ENCODE measurements at places on chromosomes 6 and 20.

DNA sequence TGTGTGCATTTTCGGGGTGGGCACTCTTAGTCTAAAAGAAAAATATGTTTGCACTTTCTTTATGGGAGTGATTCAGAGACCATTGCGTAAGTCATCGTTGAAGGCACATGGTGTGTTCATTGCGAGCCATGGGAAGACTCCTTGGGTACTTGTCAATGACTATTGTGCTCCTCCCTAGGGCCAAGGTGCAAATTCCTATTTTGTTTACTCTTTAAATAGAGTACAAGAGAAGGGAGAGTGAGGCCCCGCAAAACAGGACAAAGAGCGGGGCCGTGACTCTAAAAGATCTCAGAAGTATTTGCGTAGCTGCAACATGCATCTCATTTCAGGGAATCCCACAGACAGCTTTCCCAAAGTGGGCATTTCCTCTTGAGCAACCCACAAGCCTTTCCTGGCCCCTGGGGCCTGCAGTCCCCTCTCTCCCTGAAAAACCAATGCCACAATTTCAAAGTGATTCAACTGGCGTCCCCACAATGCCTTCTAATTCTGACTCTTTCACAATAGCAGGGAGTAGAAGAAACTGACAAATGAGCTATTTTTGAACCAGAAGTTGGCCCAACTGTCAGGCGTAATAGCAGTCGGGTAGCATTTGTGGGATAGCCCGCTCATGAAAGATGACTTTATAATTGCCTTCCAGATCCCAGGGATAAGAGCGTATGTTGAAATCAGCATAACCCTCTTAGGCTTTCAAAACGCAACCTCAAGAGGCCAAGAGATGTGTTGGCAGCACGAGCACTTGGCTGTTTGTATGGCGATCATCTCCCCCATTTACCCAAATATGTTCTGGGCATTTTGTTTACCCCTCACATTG, 277.9 kb upstream of the BMP2 start:
- peak; percentile 5 for DNase-seq

DNA sequence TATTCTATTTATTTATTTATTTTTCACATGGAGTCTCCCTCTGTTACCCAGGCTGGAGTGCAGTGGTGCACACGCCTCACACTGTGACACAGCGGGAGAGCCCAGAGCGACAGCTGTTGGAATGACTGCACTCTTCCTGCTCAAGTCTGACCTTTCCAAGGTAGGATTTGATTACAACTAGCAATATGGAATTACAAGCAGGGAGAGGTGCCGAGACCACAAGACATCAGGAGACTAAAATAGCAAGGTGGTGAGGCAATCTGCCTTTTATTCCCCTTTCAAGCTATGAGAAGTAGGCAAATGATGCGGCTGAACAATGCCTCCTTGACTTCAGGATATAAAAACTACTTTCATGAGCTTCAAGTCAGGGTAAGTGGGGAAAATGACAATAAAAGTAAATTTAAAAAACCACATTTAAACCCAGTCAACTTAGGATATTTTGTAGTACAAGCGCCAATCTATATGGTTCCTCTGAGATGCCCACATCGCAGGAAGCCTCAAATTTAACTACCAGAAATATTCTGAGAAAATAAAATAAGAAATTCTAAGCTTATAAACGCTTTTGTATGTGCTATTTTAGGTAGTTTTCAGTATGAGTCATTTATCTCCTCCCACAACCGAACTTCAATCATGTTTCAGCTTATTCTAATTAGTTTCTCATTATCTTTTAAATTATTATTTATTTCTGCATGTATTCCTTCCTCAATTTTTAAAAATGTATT, 146.9 kb upstream of the SGK1 start:
- DNase-seq = peak; percentile 50

DNA sequence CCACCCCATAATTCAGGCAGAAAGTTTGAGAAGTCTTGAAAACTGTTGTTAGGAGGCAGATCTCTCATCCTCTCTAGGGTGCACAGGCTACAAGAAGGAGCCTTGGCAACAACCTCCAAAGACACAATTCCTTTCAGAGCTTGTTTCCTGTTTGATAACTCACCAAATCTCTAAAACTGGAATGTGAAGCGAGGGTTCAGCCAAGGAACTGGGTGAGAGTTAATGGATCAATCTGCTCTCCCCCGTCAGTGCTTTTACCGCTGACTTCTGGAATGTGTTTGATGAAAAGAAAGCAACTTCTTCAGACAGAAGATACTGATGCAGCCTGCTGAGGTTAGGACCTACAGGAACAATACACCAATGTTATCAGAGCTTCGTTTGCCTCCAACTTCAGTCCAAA, 171.8 kb upstream of the BMP2 start:
- DNase-seq = no peak

- DNase-seq = no peak
Observed at GRCh38 chr6:107021446-107022185, 6.4 kb upstream of the MTRES1 start.

GRCh38 chr6:136063096-136063495, 187.0 kb downstream of the MTFR2 start:
- DNase-seq = no peak

- no peak for DNase-seq
Observed at GRCh38 chr6:86331265-86331840, 606.0 kb upstream of the HTR1E start.

DNA sequence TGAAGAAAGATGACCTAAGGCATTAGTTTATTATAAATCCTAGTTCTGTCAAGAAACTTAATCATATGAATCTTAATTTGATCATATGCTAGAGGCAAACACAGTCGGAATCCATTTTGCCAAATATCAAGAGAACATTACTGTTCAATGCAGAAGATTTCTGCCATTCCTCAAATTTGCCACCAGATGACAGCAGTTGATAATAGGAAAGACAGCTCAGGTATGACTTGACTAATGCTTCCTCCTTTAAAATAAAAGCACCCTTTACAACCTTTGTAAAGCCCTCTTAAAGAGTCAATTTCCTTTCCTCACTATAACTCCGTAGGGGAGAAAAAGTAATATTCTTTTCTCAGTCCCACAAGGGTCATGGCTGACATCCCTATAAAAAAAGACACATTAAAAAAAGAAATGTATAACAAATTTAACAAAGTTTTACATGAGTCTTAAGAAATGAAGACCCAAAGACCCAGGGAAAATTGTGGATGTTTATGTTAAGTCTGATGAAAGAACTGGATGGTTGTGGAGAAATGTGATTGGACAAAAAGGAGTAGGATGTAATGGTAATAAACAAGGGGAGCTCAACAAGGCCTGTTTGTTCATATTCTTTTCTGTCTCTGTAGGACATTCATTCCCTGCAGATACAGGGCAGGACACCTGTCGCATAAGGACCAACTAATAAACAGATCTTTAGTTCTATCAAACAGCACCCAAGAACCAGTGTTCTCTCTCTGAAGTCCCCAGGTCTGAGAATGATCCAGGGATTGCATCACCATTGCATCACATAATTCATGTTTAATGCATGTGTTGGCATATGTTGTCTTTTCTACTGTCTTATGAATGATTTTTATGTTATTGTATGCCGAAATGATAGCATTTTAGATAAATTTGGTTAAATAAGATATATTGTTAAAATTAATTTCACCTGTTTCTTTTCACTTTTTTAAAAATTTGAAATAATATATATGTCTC, 23.0 kb upstream of the IL17A start:
- DNase-seq = no peak

GRCh38 chr6:112231594-112232060, 22.7 kb downstream of the LAMA4 start:
- DNase-seq = no peak

GRCh38 chr6:99645986-99646385, 39.4 kb downstream of the PRDM13 start:
- no peak for DNase-seq

- no peak for DNase-seq
Observed at GRCh38 chr20:31806564-31807355, 12.4 kb upstream of the MYLK2 start.

DNA sequence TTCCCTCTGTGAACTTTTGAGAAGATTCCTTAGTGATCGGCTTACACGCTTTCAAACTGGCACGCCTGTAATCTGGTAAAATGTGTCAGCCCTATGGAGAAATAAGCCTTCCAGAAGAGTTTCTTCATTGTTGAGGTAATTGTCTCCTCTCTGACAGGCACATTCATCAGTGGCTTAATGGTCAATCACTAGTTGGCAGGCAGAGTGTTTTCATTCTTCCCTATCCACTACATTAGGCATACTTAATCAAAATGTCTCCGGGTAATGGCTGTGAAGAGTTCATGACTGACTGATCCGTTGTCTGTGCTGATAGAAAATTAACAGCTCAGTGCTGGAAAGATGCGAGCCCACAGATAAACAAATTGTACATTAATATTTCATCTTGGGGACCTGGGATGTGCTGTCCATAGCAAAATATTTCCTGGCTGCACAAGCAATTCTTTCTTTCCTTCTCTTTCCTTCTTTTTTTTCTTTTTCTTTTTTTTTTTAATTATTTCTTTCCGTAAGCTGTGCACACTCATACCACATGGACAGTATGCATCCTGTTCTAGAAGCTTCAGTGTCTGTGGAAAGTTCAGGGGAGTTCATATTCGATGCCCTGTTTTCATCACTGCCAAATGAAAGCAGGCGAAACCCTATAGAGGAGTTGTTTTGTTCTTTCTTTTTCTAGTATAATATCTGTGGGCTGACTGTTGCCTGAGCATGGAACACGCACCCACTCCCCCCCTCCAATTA, 31.4 kb downstream of the TSHZ2 start:
- peak; percentile 67 for DNase-seq

- no peak for DNase-seq
Observed at GRCh38 chr6:92779746-92780145, 639.6 kb downstream of the EPHA7 start.

- DNase-seq = no peak
Observed at GRCh38 chr20:23721962-23722361, 28.8 kb downstream of the CST1 start.

GRCh38 chr6:106309766-106310373, 15.7 kb downstream of the ATG5 start:
- no peak for DNase-seq

DNA sequence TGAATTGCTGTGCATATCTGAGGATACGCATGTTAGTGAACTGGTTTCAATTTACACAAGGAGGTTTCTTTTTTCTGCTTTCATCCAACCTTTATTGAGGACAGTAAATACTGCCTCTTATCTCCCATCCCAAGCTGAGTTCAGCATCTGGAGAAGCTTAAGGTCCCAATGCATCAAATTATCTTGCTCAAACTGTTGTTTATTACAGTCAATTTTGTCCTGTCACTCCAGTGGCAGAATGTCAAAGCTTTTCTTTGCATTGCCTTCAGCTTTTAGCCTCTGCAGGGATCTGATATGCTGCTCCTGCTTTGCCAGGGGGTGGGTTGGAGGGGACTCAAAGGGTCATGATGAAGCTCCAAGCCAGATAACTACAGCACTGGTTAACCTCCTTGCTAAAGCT, 435.4 kb upstream of the SOX4 start:
- DNase-seq = no peak

GRCh38 chr6:142551274-142551811, 249.5 kb downstream of the ADGRG6 start:
- DNase-seq = peak; percentile 52

- DNase-seq = no peak
Observed at GRCh38 chr20:64065062-64065973, 2.3 kb downstream of the TCEA2 start.

DNA sequence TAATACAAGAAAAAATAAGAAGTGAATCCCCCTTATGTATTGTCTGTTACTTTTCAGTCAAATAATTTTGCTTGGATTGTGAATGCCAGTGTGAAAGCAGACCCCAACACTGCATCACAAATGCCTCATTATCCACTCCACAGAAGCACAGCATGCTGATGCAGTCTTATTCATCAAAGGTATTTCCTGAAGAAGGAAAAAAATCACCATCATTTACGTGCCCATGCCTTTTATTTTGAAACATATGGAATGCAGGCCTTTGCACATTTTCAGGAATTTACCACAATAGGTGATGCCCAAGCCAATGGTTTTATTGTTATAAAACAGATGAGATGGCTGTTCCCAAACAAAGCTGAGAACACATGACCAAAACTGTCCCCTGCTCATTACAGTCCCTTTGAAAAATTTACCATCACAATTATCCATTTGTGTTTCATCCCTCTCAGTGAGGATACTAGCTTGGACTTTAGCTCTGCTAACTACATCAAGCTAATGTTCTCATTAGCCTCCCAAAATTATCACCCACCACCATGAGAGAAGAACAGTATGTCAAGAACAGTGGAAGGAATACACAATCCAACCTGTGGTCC, 180.6 kb upstream of the HTR1E start:
- DNase-seq = no peak

DNA sequence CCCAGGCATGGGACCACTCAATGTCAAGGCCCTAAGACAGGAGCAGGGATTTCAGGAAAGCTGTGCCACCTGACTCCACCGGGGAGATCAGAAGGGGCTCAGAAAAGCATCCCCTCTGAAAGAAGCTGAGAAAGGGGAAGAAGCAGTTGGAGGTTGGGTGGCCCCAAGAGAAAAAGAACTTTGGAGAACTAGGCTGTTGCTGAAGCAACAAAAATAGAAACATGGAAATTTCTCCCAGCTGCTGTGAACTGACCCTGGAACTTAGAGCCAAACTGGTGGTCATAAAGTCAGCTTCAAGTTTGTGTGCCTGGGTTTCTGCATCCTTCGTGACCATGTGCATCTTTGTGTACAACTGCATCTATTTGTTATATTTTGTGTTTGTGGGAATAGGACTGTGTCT, 534.5 kb downstream of the MAFB start:
- no peak for DNase-seq

GRCh38 chr6:90413867-90414266, 117.2 kb upstream of the BACH2 start:
- peak; percentile 56 for DNase-seq

GRCh38 chr6:146542881-146543210, 787 bp upstream of the RAB32 start:
- no peak for DNase-seq

DNA sequence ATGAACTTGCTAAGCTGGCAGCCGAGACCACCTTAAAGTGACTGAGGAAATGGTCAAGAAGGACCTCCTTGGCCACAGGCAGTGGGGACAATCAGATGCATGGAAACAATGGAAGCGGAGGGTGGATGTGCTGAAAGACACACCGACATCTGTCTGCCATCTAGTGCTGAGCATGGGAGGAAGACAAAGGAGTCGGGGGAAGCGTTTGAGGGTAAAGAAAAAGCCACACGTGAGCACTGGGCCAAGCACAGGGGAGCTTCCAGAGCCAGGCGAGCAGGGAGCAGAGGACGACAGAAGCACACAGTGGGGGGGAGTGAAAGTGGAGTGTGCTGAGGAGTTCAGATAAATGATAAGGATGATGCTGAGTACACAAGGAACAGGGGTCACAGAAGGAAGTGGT, 367.8 kb downstream of the ZFAND3 start:
- peak; percentile 12 for DNase-seq

- DNase-seq = peak; percentile 86
Observed at GRCh38 chr6:36727505-36728021, 29.9 kb downstream of the RAB44 start.

- peak; percentile 51 for DNase-seq
Observed at GRCh38 chr6:30238178-30238795, 25.1 kb upstream of the TRIM26 start.

DNA sequence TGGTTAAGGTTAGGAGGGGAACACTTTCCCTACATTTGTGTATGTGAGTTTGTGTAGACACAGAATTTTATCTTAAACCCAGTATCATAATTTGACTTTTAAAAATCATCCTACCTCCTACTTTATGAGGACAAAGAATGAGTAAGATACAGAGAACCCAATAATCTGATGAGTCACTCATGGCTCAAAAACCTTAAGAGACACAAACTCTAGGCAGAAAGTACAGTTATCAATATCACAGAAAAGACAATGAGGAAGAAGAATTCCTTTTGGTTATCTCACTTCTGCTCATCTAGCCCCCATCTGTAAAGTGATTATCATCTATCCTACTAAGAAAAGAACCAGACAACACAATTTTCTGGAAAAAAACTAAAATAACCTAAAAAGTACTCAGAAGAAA, 87.7 kb downstream of the EPB41L2 start:
- DNase-seq = no peak

Measured in WERI-Rb-1 (cell line).